ENCODE measurements at places on chromosomes 7 and 10.
A peak's percentile ranks its signal among the peaks of the same experiment; 100 is the strongest.

DNA sequence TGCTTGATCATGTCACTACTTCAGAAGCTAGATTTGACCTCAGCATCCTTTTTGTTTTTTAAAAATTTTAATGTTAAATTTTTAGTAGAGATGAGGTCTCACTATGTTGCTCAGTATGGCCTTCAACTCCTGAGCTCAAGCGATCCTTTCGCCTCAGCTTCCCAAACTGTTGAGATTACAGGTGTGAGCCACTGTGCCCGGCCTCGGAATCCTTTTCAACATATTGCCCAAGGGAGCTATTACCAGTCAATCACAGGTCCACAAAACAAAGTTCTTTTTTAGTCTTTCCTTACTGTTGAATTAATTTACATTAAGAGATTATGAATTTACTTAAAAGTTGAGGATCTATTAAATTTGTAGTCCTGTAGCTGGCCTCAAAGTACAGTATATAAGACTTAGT is 37.7 kb downstream of the CCSER2 start:
- no peak for DNase-seq

- no peak for DNase-seq
Measured at GRCh38 chr7:81075150-81075549, 156.3 kb upstream of the SEMA3C start.

GRCh38 chr10:22997096-22997495 is 69.2 kb downstream of the ARMC3 start:
- DNase-seq, result peak; percentile 42

DNA sequence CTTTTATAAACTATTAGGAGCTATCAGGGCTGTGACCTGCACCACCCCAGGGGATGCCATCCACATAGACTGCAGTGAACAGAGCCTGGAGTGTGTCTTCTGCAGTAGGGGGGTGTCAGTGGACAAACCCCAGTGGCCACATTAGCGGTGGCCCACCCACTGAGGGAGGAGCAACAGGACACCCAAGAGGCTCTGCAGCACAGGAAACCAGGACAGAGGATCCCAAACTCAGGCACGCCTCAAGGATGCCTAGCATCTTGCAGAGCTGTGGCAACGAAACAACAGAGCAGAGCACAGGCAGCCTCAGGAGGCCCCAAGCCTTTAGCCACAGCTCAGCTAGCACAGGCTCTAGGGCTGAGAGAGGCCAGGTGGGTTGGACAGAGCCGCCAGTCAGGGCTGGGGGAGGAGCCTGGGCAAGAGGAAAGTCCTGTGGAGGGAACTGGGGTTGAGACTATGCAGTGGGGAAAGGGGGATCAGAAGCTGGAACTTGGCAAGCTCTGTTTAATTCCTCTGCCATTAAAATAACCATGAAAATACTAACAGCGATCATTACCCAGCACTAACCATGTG is 53.8 kb downstream of the GRID1 start:
- DNase-seq, result no peak

DNA sequence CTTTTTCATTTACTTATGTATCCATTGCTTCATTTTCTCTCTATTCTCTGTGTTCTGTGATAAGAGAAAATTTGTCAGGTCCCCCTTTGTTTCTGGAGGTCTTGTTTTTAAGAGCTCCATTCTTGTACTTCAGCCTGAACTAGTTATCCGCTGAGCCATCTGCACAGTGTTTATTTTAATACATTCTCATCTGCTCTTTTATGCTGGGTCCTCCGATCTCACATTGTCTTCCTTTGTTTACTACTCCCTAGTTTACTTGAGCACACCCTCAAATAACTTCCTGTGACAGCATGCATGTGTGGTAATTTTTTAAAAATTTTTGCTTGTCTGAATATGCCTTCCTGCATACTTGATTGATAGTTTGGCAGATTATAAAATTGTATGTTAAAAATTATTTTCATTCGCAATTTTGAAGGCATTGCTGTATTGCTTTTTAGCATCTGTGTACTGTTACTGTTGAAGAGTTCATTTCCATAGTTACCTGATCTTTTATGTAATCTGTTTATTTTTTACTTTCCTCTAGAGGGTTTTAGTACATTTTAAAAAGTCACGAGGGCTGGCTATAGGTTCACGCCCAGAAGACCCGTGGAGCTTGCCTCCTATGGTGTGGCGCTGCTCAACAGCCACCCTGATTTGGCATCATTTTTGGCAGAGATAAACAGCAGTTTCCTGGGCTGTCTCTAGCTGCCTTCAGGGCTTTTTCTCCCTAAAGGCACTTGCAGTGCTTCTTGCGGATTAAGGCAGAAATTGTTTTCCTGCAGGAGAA is 31.9 kb downstream of the RSBN1L start:
- DNase-seq, result peak; percentile 44

GRCh38 chr7:26880852-26881251 is 16.5 kb upstream of the SKAP2 start:
- no peak for DNase-seq

- DNase-seq, result peak; percentile 68
Measured at GRCh38 chr7:88185650-88186049, 34.2 kb downstream of the SRI start.

- DNase-seq, result no peak
Measured at GRCh38 chr7:141456711-141457110, 94.5 kb upstream of the AGK start.

- peak; percentile 91 for DNase-seq
Measured at GRCh38 chr10:3468919-3469638, 296.5 kb upstream of the PITRM1 start.

DNA sequence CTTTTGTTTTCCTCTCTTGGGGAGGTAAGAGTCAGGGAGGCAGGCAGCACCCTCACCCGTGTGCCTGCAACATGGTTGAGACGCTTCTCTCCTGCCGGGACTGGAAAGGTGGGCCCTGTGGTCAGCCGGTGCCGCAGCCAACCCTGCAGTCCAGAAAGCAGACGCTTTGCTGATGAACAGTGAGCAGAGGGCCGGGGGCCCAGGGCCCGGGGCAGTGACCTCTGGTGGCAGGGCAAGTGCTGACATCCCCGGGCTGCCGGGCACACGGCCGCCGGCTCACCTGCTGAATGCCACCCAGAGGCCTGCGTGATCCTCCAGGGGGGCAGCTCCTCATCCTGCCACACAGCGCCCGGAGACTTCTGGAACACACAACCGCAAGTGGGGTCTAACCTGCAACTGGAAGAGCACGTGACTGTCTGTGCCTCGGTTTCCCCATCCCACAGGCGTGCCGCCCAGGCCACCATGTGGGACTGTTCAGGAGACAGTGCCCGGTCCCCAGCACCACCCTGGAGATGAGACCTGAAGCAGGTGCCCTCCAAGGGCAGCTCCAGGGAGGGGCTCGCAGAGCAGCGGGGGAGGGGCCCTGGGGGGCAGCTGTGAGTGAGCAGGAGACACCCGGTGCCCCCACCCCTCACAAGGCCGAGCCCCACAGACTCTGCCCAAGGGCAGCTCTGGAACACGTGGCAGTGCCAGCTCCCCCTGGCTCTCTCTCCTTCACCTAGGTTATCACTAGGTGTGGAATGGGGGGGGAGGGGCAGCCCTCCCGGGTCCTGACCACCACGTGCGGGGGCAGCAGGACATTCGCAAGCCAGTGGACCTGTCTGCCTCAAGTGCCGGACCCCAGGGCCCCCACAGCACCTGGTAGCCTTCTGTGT is 2.2 kb upstream of the ADGRA1 start:
- no peak for DNase-seq

DNA sequence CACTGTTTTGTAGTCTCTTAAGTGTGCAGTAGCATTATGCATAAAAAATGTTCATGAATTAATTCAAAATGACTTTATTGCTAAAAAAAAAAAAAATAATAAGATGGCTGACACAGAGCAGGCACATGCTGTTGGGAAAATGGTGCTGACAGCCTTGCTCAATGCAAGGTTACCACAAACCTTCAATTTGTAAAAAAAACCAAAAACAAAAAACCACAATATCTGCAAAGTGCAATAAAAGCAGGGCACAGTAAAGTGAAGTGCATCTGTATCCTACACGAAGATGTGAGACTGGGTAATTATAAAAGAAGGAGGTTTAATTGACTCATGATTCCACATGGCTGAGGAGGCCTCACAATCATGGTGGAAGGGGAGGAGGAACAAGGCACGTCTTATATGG is 185.8 kb downstream of the USP6NL start:
- DNase-seq, result no peak

DNA sequence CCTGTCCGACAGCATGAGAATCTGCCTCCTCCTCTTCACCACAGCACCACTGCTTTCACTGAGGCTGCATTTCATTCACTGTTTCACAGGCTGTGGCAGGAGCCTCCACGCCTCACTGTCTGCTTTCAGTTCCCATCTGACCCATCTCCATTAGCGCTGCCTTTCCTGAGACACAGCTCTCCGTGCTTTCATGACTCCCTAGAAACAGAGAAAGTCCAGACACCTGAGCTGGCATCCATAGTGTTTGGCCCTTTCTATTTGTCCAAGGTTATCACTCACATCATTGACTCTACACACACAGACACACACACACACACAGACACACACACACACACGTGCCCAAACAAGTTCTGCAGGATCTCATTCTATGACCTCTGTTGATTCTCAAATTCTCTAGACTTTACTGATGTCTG is 5.2 kb downstream of the LGI1 start:
- DNase-seq, result no peak

GRCh38 chr10:119620241-119621077 is 23.7 kb upstream of the TIAL1 start:
- DNase-seq, result peak; percentile 19

GRCh38 chr7:20404320-20404719 is 73.6 kb downstream of the ITGB8 start:
- DNase-seq, result peak; percentile 17

DNA sequence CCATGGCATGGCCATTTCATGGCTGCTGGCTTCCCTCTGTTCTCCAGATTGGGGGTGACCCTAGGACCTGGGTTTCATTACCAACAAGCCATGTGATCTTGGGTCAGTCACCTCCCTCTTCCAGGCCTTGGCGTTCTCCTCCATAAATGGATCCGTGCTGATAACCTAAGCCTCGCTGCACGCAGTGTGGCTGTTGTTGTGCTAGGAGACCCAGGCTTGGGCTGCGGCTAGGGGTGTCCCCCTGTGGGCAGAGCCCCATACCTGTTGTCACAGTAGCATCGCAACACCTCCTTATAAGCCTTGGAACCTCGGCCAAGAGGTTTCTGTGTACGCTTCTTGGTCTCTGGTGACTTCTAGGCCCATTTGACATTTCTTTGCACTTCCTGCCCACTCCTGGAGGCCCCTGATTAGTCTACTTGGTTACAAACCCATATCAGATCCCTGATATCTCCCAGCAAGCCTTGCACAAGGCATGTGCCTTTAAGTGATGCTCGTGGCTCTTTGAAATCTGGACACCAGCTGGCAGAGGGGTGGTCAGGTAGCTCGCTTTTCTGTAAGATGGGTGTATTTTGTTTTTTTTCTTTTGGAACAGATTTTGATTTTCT is 23.6 kb downstream of the ZMIZ1 start:
- no peak for DNase-seq

DNA sequence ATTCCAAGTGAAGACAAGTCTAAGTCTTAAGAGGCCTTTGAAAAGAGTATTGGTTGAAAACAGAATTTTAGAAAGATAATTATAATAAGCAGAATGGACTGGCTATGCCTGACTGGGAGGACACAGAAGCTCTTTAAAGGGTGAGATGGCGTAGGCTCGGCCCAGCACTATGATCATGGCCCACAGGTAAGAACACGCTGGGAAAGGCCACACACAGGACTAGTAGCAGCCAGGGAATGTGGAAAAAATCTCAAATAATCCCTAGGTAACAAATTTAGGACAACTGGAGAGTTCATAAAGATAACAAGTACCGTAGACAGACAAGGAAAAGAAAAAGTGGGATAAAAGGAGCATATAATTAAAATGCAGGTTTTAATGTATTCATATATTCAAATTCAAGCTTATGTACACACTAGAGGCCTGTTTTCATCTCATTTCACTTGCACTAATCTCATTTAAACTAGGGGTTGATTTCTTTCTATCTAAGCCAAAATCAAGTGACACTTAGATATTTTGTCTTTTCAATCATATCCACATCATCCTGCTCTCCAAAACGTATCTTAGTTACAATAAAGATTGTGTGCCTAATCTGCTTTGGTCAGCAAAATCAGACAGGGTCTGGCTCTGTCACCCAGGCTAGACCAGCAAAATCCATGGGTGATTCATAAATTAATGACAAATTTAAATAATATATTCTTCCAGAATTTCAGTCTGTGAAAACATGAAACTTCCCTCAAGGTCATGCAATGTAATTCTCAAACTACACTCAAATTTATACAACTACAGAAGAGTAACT is 53.0 kb downstream of the EZH2 start:
- DNase-seq, result no peak

DNA sequence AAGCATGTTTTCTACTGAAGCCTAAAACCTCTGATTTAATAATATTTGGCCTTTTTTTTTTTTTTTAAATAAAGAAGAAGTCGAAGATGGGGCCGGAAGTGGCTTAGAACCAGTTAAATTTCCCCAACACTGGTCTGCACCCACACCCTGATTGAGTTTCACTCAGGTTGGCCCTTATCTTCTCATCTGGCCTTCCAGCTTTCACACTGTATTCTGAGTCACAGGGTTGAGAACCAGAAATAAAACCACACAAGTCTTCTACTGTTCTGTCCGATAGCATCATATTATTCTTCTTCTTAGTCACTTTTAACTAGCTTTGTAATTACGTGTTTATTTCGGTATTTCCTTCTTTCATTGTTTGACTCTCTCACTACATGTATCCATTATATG is 9.9 kb downstream of the ZNF365 start:
- peak; percentile 77 for DNase-seq

DNA sequence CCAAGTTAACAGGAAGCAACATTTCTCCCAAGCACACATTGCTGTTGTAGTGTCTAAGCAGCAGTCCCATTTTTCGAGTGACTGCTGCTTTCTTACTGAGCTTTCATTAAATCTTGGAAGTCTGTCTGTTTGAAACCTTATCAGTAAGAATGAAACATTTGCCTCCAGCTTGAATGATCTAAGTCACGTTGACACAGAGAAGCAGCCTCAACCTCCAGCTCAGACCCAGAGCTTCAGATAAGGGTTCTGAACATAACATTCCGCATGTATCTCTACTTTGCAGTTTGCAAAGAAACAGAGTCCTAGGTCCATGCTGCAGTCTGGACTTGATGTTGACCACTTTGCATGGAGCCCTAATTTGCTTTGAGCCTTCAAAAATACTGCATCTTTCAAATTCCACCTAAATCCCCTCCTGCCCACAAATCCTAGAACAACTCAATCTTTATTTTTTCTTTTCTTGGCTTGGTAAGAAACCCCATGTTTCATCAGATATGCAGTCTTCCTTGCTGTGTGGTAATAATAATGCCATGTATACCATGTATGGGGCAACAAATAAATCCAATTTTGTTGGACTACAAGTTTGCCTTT is 698.7 kb upstream of the IGFBP3 start:
- peak; percentile 2 for DNase-seq

GRCh38 chr10:81981724-81982123 is 106.7 kb downstream of the NRG3 start:
- DNase-seq, result no peak

GRCh38 chr10:45152726-45153125 is 152.0 kb downstream of the ZNF22 start:
- DNase-seq, result no peak

DNA sequence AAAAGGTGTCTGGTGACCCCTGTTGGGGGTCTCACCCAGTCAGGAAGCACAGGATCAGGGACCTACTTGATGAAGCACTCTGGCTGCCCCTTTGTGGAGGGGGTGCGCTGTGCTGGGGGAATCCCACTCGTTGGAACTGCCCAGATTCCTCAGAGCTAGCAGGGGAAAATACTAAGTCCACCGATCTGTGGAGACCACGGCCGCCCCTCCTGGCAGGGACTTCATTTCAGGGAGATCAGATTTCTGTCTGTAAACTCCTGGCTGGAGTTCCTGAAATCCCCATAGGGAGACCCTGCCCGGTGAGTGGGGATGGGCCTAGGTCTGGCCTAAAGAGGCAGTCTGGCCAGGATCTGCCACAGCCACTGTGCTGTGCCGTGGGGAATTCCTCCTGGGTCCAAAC is 79.3 kb upstream of the ADCY1 start:
- DNase-seq, result no peak
